ENCODE measurements at places on chromosomes 11 and 22.
A peak's percentile ranks its signal among the peaks of the same experiment; 100 is the strongest.

DNA sequence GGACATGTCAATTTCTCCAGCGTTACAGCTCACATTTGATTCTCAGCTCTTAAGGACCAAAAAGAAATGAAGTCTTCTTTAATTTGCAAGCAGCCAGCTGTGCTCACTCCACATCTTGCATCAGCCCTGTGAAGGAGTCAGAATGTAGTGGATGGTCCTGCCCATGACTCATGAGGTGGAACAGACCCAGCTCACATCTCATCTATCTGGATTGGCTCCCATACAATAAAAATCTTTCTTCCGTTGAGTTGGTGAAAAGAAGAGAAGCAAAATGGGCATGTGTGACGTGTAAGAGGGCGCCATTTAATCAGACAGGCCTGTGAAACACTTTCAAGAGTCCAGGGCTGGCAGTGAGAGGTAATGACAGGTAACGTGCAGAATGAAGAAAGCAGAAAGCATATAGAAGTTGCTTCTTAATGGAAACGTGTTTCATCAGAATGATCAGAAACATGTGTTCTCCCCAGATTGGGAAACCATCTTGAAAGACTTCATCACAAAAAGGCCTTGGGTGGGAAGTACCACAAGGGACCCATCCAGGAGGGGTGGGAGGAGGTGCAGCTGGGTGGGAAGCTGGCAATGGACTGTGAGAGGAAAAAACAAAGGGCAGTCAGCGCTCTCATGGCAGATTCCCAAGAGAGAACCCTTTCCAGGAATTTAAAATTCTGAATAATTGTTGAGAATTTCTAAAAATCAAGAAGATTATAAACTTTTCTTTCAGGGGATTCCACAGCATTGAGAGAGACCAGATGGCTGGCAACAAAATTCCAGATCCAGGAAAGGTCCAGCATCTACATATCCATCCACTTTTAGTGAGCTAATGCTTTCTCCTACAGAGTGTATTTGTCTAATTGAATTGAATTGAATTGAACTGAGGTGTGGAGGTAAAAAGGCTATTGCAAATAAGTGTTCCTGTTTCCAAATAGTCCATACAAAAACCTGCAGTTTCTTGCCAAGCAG lies 57.0 kb downstream of the ETS1 start:
- DNase-seq = no peak

DNA sequence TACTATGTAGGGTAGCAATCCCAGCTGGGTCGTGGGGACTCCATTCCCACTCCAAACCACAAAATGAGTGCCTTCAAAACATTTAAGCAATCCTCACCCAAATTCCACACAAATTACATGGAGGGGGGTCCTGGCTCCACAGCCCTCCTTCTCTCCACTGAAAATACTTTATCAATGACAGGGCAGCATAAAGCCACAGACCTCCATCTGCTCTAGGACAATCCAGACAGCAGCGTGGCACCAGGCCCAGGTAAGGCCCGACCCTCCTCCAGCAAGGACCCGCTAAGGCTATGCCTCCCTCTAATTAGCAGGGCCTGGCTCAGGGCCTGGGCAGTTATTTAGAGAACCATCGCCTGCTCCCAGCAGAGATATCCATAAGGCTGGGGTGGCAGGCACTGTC lies at the start of gene PANX3:
PANX3 (plus strand) TSS at position 365 of the 400 bp plus-strand sequence. CDS start 129 bp downstream, outside the sequence.
- DNase-seq = no peak

GRCh38 chr22:31268281-31268680 lies 24.0 kb downstream of the PIK3IP1 start:
- no peak for DNase-seq

DNA sequence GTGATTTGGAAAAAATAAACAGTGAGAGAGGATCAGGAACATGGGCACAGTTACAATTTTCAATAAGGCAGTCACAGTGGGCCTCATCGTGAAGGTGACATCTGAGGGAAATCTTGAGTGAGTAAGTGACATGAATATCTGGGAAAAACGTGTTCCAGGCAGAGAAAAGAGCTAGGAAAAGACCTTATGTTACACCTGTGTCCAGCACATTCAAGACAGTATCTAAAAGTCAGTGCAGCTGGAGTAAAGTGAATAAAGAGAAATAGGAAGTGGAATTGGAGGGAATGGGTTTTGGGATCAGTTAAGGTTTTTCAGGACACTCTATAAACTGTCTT lies 827.5 kb upstream of the FAT3 start:
- no peak for DNase-seq

DNA sequence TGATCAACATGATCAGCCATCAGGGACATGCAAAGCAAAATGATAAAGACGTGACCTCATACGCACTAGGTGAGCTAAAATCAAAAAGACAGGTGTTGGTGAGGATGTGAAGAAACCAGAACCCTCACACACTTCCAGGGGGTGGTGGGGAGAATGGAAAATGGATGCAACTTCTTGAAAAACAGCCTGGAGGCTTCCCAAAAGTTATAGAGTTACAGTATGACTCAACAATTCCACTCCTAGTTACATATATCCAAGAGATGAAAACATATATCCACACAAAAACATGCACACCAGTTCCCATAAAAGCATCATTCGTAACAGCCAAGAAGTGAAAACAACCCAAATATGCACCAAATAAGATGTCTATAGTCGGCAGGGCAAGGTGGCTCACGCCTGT lies 42.1 kb upstream of the APLNR start:
- no peak for DNase-seq

DNA sequence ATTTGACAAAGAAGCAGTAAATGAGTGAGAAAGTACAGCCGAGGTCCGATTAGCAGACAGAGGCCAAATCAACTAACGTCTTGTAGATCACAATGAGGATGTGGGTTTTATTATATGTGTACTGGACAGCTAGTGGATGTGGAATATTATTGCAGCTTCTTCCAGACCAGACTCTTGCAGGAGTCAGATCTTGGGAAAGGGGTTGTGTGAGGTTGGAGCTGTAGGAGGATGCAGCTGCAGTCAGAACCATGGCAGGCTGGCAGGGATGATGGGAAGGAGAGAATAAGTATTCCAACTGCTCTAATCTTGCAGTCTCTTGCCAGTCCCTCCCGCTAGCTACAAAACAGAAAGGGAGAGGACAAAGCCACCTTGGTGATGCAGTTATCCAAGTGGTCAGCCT lies 46.8 kb upstream of the LDLRAD3 start:
- no peak for DNase-seq

GRCh38 chr11:68687311-68687710 lies 3.0 kb downstream of the GAL start:
- DNase-seq = no peak

DNA sequence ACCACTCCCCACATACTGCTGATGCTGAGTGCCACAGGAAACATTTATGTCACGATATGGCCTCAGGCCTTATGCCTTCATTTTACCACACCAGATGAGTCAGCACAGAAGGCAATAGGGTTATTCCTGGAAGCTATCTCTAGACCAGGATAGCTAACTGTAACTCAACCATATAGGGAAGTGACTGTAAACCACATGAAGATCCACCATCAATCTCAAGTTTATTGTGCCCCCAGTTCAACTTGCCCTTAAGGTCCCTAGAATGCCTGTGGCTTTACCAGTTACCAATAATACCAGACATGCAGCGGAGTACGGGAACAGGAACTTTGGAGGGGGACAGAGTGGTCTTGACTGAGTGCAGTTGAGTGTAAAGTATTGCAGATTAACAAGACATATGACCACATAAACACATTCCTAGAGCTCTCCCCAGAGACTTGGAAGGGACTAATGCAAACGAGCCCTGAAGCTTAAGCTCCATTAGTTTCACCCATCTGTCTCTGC lies 180.9 kb downstream of the KIF18A start:
- no peak for DNase-seq

- no peak for DNase-seq
Measured at GRCh38 chr11:133978794-133979193, 22.0 kb upstream of the IGSF9B start.

- DNase-seq = peak; percentile 42
Measured at GRCh38 chr22:32206774-32207758, 2.2 kb upstream of the RFPL2 start.

DNA sequence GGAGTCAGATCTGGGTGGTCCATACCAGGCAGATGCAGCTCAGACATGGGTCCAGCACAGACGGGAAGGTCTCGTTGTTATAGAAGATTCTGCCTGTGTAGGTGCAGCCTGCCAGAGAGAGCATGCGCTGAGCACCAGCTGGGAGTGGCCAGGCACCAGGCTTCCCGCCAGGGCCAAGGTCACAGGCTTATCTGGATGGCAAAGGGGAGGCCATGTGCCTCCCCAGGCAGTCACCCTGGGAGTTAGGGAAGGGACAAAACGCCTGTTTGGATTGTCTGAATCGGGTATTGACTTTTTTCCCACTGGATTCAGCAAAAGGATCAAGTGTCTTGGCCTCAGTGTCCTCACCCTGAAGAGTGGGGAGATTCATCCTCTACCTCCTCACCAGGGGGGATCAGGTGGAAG lies 26.5 kb downstream of the PGA5 start:
- DNase-seq = no peak

- DNase-seq = peak; percentile 31
Measured at GRCh38 chr11:74826901-74827300, 78.3 kb downstream of the RNF169 start.

GRCh38 chr11:120146413-120147093 lies 8.6 kb upstream of the TRIM29 start:
- no peak for DNase-seq

DNA sequence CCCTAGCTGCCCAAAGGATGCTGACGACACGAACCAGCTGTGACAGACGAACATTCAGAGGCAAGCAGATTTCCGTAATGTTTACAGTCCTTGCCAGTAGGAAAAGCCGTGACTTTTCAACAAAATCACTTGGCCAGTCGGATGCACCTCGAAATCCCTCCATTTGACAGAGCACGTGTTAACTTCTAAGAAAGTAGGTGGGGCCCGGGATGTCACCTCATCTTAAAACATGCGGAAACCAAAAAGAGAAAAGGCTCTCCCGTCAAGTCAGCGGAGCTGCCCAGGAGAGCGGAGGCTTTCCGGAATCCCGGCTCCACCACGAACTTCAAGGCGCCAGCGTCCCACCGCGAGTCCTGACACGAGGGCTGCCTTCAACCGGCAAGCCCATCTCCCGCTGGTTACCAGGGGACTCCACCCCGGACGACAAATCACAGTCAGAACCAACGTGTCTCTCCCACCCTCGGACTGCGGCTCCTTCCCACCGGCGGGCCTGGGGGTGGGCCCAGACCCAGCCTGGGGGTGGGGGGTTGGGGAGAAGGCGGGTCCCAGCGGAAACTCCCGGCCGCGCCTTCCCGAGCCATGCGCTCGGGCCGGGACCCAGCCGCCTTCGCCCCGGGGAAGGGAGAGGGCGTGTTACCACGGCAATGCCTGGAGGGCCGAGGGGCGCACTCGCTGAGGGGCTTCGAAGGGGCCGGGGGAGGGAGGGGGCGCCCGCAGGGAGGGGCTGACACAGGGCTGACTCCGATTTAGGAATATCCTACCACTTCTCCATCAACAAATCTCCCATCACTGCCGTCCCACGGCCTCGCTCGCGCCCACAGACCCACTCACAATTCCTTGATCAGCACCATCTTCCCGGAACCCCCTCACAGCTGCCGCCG lies 475 bp downstream of the PITPNB start:
- DNase-seq = peak; percentile 52

DNA sequence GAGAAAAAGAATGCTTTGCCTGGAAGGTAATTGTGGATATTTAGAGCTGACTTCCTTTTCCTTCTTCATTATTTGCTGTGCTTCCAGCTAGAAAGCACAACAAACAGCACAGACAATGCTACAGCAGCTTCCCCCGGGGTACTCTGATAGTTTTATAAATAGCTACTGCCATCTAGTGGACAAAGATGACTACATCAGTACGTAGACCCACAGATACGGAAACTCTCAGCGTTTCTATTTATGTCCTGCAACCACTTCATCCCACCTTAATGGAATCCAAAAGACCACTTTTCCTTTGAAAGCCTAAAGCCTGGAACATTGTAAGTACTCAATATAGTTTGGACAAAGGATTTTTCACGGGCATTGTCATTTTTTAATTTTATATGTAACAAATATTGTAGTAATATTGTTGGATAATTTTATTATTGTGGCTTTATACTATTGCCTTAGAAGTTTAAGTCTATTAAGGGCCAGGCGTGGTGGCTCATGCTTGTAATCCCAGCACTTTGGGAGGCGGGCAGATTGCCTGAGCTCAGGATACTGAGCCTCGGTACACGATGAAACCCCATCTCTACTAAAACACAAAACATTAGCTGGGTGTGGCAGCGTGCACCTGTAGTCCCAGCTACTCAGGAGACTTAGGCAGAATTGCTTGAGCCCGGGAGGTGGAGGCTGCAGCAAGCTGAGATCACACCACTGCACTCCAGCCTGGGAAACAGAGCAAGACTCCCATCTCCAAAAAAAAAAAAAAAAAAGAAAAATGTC lies 7.5 kb downstream of the HSPA8 start:
- DNase-seq = peak; percentile 88

DNA sequence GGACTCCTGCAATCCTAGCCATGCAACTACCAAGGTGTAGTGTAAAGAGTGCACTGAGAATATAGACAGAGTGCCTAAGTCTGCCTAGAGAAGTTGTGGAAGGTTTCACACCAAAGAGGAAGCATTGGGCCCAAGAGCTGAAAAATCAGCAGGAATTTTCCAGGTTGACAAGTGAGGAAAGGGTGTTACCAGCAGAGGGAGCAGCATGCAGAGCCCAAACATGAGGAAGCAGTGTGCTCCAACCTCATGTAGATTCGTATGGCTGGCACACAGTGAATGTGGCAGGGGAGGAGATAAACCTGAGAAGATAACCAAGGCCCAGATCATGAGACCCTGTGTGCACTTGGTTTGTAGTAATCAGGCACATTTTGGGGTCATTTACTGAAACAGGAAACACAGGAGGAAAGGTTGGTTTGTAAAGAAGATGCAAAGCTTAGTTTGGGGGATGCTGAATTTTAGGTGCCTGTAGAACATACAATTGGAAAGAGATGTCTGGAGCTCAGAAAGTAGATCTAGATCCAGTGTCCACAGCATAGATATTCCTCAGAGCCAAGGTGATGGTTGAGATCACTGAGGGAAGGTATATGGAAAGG lies 1.7 kb downstream of the HPX start:
- DNase-seq = peak; percentile 72
